ENCODE measurements at places on chromosomes 11 and 22.
A peak's percentile ranks its signal among the peaks of the same experiment; 100 is the strongest.

DNA sequence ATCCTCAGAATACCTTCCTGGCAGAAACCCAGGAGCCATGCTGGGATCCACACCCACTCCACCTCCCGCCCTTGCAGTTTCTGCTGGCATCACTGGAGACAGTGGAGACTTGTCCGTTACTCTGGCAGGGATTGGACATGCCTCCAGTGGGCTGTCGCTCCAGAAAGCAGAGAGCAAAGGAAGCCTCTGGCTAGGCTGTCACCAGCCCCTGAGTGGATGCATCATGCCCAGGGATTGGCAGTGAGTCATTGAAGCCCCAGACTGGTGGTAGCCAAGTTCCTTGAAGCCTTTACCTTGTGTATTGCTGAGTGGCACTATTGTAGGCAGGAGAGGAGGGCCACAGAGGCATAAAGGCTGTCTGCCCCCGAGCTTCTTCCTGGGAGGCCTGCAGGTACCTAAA, 34.8 kb upstream of the E2F8 start:
- no peak for DNase-seq

DNA sequence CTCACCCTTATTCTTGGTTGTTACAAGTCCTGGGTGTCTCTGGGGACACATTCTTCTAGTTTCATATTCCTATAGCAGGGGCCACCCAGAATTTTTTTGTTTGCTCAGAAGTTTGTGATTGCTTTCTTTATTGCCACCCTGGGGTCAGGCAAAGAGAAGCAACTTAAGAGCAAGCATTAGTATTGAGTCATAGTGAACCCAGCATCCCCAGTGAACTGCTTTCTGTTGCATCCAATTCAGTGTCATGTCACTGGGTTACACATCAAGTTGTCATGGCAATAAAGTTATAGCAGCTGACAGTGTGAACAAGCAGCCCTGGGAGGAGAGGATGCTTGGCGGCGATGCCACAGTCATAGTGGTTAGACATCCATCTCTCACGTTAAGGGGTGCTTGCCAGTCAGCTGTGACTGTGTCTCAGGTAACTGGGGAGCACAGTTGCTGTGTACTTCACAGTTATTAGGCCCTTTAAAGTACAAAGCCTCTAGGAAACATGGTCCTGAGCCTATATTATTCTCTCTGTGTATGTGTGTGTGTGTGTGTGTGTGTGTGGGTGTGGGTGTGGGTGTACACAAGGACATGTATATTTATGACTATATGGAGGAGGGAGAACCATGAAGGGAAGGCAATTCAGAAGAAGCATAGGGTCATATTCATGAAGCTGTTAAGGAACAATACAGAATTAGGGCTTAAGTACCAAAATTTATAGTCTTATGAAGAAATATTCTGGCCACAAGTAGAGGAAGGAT, 52.5 kb downstream of the TRIM44 start:
- DNase-seq, result peak; percentile 18

DNA sequence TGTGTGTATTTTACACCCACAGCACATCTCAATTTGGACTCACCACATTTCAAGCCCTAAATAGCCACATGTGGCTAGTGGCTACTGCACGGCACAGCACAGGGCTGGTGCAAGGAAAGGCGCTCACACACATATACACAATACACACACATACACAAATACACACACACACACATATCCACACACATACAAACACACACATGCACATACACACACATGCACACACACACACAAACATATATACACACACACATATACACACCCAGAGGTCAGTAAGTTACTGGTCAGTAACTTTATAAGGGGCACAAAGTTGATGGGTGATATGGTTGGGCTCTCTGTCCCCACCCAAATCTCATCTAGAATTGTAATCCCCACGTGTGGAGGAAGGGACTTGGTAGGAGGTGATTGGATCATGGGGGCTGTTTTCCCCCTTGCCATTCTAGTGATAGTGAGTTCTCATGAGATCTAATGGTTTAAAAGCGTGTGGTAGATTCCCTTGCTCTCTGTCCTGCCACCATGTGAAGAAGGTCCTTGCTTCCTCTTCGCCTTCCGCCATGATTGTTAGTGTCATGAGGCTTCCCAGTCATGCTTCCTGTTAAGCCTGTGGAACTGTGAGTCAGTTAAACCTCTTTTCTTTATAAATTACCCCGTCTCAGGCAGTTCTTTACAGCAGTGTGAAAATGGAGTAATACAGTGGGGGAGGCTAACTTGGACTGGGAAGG, 37.6 kb upstream of the DKK3 start:
- no peak for DNase-seq

DNA sequence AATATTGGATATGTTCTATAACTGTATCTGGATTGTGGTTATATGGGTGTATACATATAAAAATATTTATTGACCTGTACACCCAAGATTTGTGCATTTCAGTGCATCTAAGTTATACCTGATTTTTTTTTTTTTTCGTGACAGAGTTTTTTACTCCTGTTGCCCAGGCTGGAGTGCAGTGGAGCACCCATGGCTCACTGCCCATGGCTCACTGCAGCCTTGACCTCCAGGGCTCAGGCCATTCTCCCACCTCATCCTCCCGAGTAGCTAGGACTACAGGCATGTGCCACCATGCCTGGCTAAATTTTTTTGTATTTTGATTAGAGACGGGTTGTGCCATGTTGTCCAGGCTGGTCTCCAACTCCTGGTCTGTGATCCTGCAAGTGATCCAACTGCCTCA, 24.3 kb downstream of the ATG13 start:
- no peak for DNase-seq

GRCh38 chr22:37676736-37677492, 1.5 kb downstream of the LGALS1 start:
- DNase-seq, result peak; percentile 86

DNA sequence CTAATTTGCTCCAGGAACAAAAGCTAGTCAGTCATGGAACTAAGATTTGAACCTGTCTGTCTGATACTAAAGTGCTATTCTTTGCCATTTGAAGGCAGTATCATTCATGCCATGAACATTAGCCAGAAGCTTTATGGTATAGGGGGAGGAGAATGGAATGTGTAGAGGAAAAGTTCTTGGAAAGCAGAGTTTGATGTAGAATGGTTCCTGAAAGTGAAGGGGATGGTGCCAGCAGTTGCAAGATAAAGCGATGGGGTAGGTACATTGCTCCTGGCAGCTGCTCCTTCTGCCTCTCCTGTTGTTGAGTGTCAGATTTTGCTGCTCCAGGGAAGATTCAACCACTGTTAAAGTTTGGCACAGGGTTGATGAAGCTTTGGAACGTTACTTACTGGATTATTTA, 53.4 kb downstream of the ARHGAP42 start:
- DNase-seq, result no peak

- peak; percentile 24 for DNase-seq
These were observed 104.4 kb downstream of the FANCF start for GRCh38 chr11:22521226-22521625.

- DNase-seq, result no peak
These were observed 68.1 kb upstream of the SLC22A12 start for GRCh38 chr11:64522843-64523380.

DNA sequence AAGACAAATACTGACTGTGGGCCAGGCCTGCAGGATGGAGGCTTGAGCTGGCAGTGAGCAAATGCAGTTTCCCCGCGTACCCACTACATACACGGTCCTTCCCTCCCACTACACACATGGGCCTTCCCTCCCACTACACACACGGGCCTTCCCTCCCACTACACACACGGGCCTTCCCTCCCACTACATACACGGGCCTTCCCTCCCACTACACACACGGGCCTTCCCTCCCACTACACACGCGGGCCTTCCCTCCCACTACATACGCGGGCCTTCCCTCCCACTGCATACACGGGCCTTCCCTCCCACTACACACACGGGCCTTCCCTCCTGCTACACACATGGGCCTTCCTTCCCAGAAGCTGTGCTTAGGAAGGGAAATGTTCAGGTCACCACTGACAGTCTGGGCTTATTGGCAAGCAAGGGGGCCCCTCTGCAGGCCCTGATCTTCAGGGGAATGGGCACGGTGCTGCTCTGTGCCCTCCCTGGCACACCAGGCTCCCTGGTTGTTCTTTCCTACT, 10.8 kb downstream of the DNAL4 start:
- no peak for DNase-seq
